ENCODE measurements at places on chromosomes 2 and 18.

GRCh38 chr2:235024191-235024860 is 72.5 kb downstream of the SH3BP4 start:
- H3K27me3 ChIP-seq = peaks cover 9% of the 10 kb centered on the region
- H3K36me3 ChIP-seq = no peaks in the 10 kb centered on the region
- H3K4me1 ChIP-seq = no peaks in the 10 kb centered on the region

GRCh38 chr2:163878718-163879117 is 142.9 kb upstream of the FIGN start:
- no peak for DNase-seq
- no peaks in the 10 kb centered on the region for H3K27me3 ChIP-seq
- no peak overlapping the region for H3K27ac ChIP-seq
- no peaks in the 10 kb centered on the region for H3K36me3 ChIP-seq
- no peak overlapping the region for H3K4me3 ChIP-seq
- no peaks in the 10 kb centered on the region for H3K4me1 ChIP-seq

DNA sequence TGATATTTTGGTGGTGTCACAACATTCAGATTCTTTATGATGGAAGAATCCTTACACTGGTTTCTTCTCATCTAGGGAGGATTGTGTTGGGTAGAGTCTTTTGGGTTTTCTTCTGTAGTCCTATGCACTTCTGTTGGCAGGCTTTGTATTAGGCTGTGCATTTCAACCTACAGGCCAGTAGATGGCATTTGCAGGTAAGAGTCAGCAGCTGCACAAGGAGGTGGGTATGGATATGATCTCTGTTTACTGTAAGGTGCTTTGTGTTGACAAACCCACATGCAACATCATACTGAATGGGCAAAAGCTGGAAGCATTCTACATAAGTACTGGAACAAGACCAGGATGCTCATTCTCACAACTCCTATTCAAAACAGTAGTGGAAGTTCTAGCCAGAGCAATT is 656.8 kb downstream of the METTL4 start:
- no peak for DNase-seq
- no peak overlapping the region for H3K27ac ChIP-seq
- no peaks in the 10 kb centered on the region for H3K4me1 ChIP-seq
- no peaks in the 10 kb centered on the region for H3K27me3 ChIP-seq
- H3K36me3 ChIP-seq = no peaks in the 10 kb centered on the region

DNA sequence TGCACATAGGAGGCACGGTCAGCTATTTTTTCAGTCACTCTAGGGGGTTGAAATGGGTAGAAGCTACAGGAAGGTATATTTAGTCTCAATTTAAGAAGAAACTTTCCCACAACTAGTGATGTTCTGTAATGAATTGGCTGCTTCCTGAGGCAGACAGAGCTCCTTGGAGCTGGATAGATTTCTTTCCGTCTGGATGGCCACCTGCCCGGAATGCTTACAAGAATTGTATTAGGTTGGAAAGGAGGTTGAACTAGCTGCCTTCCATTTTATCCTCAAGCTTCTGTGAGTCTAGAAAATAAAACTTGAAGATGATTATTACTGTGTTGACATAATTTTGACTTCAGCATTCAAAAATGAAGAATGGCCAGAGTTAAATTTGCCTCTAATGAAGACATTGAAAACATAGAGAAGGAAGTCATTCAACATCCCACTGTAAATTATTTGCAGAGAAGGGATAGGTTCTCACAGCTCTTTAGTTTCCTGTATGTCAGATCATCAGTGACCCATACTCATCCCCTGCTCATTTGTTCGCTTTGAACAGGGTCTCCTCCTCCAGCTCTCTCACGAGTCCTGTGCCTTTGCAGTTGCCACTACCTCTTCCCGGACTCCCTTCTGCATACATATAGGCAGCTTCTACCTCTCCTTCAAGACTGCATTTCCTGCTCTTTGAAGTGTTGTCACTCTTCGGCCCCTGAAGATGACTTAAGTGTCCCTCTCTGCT is 88.8 kb downstream of the CRIM1 start:
- H3K27ac ChIP-seq = no peak overlapping the region
- peaks cover 3% of the 10 kb centered on the region for H3K27me3 ChIP-seq
- H3K36me3 ChIP-seq = no peaks in the 10 kb centered on the region
- no peaks in the 10 kb centered on the region for H3K4me1 ChIP-seq
- H3K4me3 ChIP-seq = no peak overlapping the region

DNA sequence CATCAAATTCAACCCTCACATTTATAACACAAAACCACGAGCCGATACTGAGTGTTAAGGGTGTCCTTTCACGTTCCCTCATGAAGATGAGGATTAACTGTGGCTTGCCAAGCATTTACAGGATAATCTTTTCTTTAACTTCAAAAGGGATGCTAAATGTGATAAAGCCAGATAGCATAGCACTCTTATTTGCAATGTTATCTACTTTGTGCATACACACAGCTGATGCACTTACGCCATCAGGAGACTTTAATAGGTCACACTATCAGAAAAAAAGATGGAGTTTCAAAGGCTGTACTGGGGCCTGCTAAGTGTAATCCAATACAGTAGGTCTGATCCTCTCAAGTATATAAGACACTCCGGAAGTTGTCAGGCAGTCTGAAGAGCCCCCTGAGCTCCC is 572.7 kb downstream of the PIK3C3 start:
- H3K27ac ChIP-seq = no peak overlapping the region
- no peaks in the 10 kb centered on the region for H3K27me3 ChIP-seq
- no peaks in the 10 kb centered on the region for H3K4me1 ChIP-seq

GRCh38 chr2:187890690-187891089 is 336.5 kb upstream of the TFPI start:
- H3K36me3 ChIP-seq = no peaks in the 10 kb centered on the region
- no peak for DNase-seq
- no peaks in the 10 kb centered on the region for H3K27me3 ChIP-seq
- no peak overlapping the region for H3K4me3 ChIP-seq
- no peak overlapping the region for H3K27ac ChIP-seq
- H3K4me1 ChIP-seq = no peaks in the 10 kb centered on the region

DNA sequence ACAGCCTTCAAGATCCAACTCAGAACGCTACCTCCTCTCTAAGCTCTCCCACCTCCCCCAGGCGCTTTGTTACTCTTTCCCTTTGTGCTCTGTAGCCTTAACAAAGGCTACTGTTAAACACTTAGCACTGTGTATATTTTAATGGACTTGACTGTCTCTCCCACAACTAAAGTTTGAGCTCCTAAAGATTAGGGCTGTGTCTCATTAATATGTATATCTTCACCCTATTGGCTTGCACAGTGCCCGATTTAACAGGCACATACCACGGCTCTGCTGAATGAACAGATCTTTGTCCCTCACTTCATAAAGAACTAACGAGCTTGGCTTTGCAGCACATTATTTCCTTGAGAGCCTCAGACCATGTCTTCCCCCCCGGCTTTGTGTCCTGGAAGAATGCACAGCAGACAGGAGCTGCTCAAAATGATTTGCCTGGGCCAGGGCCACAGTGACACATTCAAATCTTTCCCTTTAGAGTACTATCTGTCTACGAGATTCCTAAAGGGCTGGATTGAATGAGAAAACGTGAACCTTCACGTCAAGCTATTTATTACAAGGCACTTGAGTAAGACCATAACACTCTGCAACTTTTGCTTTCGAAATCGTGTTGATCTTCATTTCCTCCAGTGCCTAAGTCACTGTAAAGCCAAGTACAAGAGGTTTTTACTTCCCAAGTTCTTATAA is 22.1 kb downstream of the ABHD3 start:
- H3K36me3 ChIP-seq = peaks cover 3% of the 10 kb centered on the region
- peak overlapping the region; percentile 33 for H3K4me3 ChIP-seq
- DNase-seq = peak; percentile 23
- H3K27me3 ChIP-seq = no peaks in the 10 kb centered on the region
- H3K27ac ChIP-seq = peak overlapping the region; percentile 84
- peaks cover 12% of the 10 kb centered on the region for H3K4me1 ChIP-seq

GRCh38 chr18:35683021-35683420 is 101.5 kb downstream of the GALNT1 start:
- H3K27ac ChIP-seq = no peak overlapping the region
- peaks cover 19% of the 10 kb centered on the region for H3K36me3 ChIP-seq
- no peak for DNase-seq
- no peaks in the 10 kb centered on the region for H3K27me3 ChIP-seq
- no peaks in the 10 kb centered on the region for H3K4me1 ChIP-seq

- no peaks in the 10 kb centered on the region for H3K4me1 ChIP-seq
- no peak overlapping the region for H3K4me3 ChIP-seq
- no peaks in the 10 kb centered on the region for H3K27me3 ChIP-seq
- no peak for DNase-seq
Measured at GRCh38 chr2:108354136-108354535, 23.6 kb upstream of the SULT1C4 start.

- no peaks in the 10 kb centered on the region for H3K36me3 ChIP-seq
- peak; percentile 9 for DNase-seq
- no peak overlapping the region for H3K4me3 ChIP-seq
- no peaks in the 10 kb centered on the region for H3K4me1 ChIP-seq
Measured at GRCh38 chr2:71100195-71100964, 29.6 kb downstream of the MCEE start.

GRCh38 chr18:79733135-79733701 is 53.6 kb downstream of the CTDP1 start:
- H3K27me3 ChIP-seq = no peaks in the 10 kb centered on the region
- H3K4me3 ChIP-seq = no peak overlapping the region
- no peak overlapping the region for H3K27ac ChIP-seq

DNA sequence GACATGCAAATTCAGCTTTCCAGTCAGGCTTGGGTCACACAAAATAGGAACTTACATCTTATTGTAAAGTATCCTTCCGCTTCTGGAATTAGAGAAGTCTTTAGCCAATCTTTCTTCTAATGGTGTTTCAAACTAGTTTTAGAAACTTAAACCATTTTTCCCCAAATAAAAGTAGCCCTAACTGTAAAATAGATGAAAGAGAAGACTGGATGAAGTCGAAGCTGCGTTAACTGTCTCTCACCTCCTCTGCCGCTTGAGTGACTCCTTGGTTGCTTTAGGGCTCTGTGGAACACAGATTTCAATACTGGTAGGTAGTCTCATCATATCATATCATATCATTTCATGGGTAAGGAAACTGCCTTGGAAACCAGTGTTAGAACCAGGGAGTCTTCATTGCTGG is 498.4 kb downstream of the XIRP2 start:
- H3K36me3 ChIP-seq = no peaks in the 10 kb centered on the region
- no peaks in the 10 kb centered on the region for H3K27me3 ChIP-seq
- DNase-seq = no peak

GRCh38 chr2:215369181-215369760 is 57.4 kb downstream of the ATIC start:
- H3K27me3 ChIP-seq = no peaks in the 10 kb centered on the region
- no peak overlapping the region for H3K27ac ChIP-seq
- H3K4me3 ChIP-seq = no peak overlapping the region
- H3K4me1 ChIP-seq = no peaks in the 10 kb centered on the region

GRCh38 chr2:26185954-26186770 is 13.3 kb downstream of the GAREM2 start:
- DNase-seq = no peak
- H3K27me3 ChIP-seq = peaks cover 13% of the 10 kb centered on the region
- peaks cover 11% of the 10 kb centered on the region for H3K36me3 ChIP-seq

DNA sequence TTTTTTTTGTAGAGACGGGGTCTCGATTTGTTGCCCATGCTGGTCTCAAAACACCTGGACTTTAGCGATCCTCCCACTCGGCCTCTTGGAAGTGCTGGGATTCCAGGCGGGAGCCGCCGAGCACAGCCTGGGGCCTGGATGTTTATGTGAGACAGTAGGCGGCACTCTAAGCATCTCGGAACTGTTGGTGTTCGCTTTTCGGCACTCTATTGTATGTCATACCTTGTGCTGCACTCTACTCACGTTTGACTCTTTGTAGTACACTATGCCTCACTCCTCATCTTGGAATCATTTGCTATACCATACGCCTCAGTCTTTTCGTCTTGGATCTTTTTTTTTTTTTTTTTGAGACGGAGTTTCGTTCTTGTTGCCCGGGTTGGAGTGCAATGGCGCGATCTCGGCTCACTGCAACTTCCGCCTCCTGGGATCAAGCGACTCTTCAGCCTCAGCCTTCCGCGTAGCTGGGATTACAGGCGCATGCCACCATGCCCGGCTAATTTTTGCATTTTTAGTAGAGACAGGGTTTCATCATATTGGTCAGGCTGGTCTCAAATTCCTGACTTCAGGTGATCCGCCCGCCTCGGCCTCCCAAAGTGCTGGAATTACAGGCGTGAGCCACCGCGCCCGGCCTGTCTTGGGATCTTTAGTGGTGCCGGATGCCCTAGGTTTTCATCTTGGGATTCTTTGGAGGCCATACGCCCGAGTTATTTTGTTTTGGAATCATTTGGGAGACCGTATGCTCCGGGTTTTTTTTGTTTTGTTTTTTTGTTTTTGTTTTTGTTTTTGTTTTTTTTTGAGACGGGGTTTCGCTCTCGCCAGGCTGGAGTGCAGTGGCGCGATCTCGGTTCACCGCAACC is 24.2 kb upstream of the ZDBF2 start:
- H3K4me1 ChIP-seq = peaks cover 11% of the 10 kb centered on the region
- H3K27me3 ChIP-seq = peaks cover 5% of the 10 kb centered on the region
- H3K27ac ChIP-seq = no peak overlapping the region
- DNase-seq = no peak

GRCh38 chr2:181250691-181251090 is 206.5 kb upstream of the ITGA4 start:
- H3K27me3 ChIP-seq = no peaks in the 10 kb centered on the region
- H3K36me3 ChIP-seq = no peaks in the 10 kb centered on the region
- DNase-seq = no peak
- peaks cover 4% of the 10 kb centered on the region for H3K4me1 ChIP-seq
- H3K27ac ChIP-seq = no peak overlapping the region

DNA sequence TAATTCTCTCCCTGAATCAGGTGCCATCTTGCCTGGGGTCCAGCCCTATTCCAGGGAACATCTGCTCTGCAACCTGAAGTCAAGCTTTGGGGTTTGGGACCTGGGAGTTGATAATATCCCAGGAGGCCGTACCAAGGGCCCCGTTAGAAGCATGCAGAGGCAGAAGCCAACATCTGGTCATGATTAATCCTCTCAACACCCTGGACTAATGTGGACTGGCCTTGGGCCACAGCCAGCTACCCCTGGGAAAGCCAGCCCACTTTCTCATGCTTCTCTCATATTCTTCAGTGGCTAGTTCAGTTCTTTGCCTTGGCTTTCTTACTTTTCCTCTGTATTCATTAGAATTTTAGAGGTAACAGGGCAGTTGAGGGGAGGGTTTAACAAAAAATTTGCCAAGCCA is 515.6 kb upstream of the NRP2 start:
- no peaks in the 10 kb centered on the region for H3K36me3 ChIP-seq
- no peak for DNase-seq
- H3K27ac ChIP-seq = no peak overlapping the region
- no peaks in the 10 kb centered on the region for H3K4me1 ChIP-seq
- no peaks in the 10 kb centered on the region for H3K27me3 ChIP-seq

- no peak overlapping the region for H3K4me3 ChIP-seq
- H3K27ac ChIP-seq = no peak overlapping the region
- no peaks in the 10 kb centered on the region for H3K27me3 ChIP-seq
- H3K4me1 ChIP-seq = no peaks in the 10 kb centered on the region
- DNase-seq = no peak
Measured at GRCh38 chr2:216665717-216666116, 29.6 kb downstream of the IGFBP5 start.

Measured in T-cell (primary cell).